ENCODE measurements at places on chromosomes 3 and 15.

DNA sequence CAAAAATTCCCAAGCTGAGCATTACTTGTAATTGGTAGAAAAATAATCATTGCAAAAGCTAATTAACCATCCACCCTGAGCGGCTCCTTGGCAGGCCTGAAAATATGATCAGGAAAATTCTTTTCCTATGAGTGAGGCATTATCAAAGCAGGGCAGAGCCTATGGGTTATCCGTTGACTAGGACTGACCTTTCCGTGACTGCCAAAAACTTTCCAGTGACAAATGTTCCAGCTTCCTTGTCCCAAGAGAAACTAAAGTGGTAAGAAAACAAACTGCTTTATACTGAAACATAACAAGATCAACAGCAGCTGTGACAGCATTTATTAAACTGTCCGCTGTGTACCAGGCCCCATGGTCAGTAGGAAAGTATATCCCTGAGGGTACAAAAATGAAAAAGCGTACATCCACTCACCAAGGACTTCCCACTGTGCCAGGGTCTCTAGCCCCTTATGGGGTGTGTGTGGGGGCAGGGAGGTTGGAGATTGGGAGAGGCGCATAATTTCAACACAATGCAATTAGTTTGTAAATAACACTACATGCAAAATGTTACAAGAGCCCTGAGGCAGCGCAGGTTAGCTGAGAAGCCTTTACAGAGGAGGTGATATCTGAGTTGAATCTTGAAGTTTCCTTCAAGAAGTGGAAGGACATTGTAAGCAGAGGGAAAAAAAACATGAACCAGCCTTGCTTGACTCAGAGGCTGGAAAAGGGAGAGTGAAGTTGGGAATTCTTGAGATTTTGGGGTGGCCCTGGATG is 8.5 kb downstream of the LIPC start:
- DNase-seq, result no peak

GRCh38 chr3:138941259-138941885 is 5.6 kb downstream of the FOXL2 start:
- no peak for DNase-seq

DNA sequence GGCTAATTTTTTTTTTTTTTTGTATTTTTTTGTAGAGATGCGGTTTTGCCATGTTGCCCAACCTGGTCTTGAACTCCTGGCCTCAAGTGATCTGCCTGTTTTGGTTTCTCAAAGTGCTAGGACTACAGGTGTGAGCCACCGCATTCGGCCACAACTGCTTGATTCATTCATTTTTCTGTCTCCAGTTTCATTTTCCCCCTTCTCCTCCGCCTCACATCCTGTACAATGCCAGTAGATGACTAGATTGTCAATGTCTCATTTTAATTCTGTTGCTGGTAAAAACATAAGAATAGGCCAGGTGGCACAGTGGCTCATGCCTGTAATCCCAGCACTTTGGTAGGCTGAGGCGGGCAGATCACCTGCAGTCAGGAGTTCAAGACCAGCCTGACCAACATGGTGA is 12.0 kb upstream of the ZNF592 start:
- DNase-seq, result no peak

- DNase-seq, result no peak
Observed at GRCh38 chr15:62758126-62758951, 284.2 kb upstream of the TPM1 start.

DNA sequence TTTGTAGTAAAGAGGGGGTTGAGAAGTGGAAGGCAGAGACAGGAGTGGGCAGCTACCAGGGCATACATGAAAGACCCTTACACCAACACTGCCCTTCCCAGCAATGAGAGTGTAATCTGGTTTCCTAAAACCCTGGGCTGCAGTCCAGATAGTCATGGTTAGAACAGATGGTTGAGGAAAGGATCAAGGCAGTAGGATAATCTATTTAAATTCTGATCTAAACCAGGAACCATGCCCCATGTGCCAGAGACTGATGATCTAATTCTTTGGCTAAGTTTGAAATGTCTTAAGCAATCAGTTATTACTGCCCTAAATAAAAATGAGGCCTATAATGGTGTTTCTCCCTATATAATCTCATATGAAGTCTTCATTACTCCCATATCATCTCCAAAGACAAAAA is 59.6 kb downstream of the PRTG start:
- no peak for DNase-seq

- no peak for DNase-seq
Observed at GRCh38 chr3:44509393-44509921, 32.0 kb upstream of the ZNF445 start.

DNA sequence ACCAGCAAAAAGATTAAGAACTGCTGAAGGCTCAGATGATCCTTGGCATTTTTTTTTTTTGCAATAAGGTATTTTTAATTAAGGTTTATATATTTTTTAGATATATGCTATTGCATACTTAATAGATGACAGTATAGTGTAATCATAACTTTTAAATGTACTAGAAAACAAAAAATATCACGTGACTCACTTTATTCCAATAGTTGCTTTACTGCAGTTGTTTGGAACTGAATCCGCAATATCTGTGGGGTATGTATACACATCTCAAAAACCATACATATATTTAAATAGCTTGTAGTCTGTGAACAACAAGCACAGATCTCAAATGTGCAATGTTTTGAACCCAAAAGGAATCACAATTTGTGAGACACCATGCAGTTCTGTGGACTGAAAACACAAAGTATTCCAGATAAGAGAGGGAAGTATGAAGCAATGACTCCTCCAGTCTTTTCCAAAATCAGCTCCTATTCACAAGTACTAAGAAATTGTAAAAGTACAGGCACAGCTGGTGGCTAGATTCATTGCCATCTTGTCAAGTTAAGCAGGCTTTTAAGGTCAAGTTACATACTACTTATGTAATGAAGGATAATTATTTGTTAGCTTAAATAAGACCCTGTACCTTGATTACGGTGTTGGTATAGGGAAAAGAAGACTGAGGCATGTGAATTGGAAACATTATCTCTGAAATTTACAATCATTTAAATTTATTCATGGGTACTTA is 331.1 kb downstream of the TBC1D5 start:
- DNase-seq, result no peak

- no peak for DNase-seq
Observed at GRCh38 chr3:14415501-14415900, 13.1 kb downstream of the SLC6A6 start.

DNA sequence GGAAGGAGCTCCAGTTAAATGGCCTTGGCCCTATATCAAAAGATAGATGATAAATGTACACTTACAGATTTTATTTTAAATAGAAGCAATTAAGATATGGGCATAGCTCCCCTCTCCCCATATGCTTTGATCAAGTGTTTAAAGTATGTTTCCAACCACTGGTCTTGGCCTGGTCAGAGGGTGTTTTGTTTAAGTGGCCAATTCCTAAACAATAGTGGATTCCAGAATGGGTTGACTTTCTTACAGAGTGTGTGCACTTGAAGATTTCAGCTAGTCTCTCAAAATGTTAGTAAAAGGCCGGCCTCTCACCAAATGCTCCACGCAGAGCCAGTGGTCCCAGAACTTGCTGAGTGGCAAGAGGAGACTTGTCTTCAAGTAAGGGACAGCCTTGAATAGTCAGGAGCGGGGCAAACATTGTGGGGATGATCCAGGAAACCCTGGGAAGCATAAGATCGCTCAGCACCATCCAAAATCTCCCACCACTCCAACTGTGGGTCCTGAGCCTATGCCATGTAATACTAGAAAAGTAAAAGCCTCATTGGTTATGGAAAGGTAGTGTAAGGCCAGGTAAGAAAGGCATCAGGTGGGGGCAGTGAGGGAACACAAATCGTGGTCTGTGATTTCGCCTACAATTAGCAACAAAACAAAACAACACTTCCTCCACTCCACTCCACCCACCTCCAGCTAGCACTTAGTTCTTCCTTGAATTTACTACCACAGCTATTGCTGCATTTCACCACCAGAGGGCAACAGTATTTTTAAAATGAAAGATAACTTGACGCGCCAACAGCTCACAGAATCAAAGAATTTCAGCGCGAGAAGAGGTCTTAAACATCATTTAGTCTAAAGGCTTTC is 4.8 kb downstream of the RARRES1 start:
- DNase-seq, result peak; percentile 14

DNA sequence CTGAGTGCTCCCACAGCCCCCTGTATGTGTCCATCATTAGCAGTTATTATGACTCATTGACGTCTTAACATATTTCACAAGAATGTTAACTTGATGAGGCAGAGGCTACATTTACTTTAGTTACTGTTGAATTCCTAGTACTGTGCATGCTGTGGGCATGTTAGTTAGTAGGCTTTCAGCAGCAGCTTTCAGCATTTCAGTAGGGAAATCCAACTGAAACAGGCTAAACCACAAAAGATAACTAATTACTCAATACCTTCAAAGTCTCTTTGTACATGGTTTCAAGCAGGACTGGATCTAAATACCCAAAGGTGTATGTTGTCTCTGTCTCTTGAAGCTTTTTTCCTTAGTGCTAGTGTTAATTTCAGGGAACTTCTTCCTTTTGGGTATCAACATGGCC is 229.9 kb upstream of the SUCLG2 start:
- no peak for DNase-seq

DNA sequence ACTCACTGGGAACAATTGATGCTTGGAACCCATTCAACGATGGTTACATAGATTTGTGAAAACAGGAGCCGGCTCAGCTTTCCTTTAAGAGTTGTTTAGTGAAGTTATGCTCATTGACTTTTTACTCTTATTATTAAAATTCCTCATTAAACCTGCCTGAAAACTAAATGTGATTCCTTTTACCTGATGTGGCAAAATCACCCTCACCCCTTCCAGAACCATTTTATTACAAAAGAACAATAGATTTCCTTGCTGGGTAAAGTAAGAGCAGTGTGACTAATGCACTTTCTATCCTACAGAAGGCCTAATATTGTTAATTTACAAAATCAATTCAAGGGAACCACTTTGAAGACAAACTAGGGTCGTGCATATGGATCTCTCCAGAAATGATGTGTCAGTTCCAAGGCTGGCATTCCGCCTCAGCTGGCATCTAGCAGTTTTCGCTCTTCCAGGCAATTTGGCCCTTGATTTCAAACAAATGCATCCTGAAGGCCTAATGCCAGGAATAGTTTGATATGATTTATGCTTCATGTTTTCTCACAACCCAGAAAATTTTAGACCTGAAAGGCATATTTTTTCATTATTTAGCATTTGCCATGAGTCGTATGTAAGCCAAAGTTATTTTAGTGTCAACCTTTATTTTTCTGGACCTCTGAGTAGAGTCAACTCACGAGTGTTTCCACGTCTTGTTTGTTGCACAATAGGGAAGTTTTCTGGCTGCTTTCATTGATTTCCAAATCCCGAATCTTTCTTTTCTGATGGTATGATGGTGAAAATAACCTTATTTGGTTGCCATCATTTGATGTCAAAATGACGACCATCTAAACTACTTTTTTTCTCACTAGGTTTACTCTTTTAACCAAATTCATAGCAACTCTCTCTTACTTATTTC is 447.8 kb downstream of the MECOM start:
- DNase-seq, result no peak

GRCh38 chr15:27183201-27183600 is 212.2 kb downstream of the GABRG3 start:
- DNase-seq, result no peak

DNA sequence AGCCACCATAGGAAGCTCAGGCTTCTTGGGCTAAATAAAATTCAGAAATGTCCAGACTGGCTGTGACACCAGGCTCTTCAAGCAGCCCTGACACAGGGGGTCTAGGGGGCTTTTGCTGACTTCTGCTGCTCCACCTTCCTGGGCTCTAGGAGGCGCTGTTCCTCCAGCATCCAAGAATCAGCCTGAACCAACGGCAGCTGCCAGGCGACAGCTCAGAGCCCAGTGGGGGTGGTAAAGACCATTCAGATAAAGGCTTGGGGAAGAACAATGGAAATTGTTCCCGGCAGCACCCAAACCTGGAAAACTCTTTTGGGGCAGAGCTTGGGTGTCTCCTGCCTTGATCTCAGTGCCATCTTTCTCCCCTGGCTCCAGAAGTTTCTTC is 21.6 kb upstream of the PSTPIP1 start:
- no peak for DNase-seq

GRCh38 chr15:83733206-83733605 is 79.3 kb downstream of the ADAMTSL3 start:
- DNase-seq, result no peak

- no peak for DNase-seq
Observed at GRCh38 chr15:26759986-26760385, 12.9 kb downstream of the GABRB3 start.

DNA sequence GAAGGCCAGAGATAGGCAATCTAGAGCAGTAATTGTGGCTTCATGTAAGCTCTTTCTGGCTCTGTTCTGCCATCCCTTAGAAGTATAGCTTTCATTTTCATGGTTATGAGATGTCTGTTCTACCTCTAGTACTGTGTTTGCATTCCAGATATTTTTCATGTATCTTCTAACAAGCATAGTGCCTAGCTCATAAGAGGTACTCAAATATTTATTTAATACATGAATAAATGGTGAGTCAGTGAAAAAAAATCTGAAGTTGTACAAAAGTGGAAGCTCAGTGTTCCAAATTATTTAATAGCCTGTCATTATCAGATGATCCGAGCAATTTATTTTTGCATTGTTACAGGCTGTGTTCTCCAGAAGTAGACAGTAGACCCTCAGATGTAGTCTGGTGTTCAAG is 64.3 kb downstream of the OXSM start:
- no peak for DNase-seq

DNA sequence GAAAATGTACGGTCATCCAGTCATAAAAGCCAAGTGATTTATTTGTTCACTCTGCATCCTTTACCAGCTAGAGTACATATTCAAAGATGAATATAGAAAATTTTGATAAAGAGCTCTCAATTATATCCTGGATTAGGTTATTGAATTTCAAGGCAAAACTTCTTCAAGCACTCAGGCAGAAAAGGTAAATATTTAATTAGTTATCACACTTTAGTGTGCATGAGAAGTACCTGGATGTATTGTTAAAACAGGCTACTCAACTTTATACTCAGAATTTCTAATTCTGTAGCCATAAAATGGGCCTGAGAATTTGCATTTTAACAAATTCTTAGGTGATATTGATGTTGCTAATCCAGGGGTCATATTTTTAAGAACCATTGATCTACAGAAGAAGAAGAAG is 45.3 kb downstream of the ILDR1 start:
- no peak for DNase-seq

DNA sequence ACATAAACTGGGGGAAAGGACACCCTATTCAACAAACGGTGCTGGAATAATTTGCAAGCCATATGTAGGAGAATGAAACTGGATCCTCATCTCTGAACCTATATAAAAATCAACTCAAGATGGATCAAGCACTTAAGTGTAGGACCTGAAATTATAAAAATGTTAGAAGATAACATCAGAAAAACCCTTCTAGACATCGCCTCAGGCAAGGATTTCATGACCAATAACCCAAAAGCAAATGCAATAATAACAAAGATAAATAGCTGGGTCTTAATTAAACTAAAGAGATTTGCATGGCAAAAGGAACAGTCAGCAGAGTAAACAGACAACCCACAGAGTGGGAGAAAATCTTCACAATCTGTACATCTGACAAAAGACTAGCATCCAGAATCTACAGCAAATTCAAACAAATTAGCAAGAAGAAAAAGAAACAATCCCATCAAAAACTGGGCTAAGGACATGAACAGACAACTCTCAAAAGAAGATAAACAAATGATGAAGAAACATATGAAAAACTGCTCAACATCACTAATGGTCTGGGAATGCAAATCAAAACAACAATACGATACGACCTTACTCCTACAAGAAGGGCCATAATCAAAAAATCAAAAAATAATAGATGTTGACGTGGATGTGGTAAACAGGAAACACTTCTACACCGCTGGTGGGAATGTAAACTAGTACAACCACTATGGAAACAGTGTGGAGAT is 408.7 kb downstream of the CNTN6 start:
- no peak for DNase-seq

Data from NCI-H748 treated with DMSO at 0.1 percent for 48 hours (cell line).